ENCODE measurements at places on chromosomes 5 and 9.

- no peak for DNase-seq
These were observed 13.4 kb upstream of the TNIP1 start for GRCh38 chr5:151094030-151094851.

- no peak for DNase-seq
These were observed 8.3 kb downstream of the HDHD3 start for GRCh38 chr9:113368348-113368981.

DNA sequence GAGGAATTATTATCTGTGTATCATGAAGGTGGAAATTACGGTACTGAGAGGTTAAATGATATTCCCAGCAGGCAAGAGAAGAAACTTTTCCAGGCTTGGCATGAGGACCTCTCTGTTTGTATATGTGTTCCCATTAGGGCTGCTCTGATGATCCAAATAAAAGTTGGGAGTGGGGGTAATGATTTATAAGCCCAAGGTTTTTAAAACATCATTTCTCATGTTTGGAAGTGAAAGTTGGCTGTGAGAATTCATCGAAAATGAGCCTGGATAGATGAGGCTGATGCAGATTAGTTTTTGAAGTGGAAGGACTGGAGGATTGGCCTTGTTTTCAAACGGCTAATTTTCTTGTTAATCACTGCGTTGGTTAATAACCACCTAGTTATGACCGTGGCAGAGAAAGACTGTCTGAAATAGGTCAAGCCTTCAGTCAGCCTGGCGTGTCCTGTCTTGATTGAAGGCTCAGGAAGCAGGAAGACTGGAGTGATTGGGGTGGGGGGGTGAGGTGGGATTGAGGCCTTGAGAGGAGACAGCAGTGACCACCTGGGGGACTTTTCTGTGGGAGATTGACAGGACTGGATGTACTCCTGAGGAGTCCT is 391.0 kb upstream of the WWC1 start:
- DNase-seq = no peak

DNA sequence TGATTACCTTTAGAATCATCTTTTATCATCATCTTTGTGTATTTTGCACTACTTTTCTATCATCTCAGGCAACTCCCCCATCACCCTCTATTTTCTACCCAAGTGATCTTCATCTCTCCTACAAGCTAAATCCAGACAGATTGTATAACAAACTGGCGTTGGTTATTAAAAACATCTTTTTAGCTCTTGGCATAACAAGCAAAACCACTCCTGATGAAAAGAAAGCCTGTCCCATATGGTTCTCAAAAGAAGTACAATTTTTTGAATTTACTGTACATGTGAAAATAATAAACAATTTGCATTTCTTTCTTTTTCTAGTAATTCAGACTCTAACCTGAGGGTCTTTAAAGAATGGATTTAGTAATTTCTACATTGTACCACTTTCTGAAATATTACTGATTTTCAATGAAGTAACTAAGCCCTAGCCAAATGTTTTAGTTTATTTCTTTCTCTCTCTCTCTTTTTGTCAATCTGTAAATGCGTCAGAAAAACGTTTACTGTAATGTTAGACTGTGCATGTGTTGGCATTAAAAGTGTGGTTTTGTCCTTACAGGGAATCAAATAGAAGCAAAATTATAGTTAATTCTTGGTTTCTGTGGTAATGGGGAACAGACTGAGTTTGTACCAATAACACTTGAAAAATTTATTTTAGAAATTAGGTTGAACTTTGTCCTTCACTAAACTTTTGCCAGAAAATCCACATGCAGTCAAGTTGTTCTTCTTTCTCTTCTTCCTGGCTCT is 52.5 kb upstream of the RPS23 start:
- no peak for DNase-seq

DNA sequence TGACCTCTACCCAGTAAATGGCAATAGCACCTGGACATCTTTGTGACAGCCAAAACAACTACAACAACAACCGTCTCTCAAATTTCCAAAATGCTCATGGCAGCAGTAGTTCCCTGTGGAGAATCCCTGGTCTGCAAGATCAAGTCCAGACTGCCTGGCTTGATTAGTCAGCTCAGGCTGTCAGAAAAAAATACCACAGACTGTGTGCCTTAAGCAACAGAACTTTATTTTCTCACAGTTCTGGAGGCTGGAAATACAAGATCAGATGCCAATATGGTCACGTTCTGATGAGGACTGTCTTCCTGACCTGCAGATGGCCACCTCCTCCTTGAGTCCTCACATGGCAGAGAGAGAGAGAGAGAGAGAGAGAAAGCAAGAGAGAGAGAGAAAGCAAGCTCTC is 52.3 kb upstream of the MOCS2 start:
- no peak for DNase-seq

- DNase-seq = no peak
These were observed 136.9 kb upstream of the EGFLAM start for GRCh38 chr5:38121420-38121819.

DNA sequence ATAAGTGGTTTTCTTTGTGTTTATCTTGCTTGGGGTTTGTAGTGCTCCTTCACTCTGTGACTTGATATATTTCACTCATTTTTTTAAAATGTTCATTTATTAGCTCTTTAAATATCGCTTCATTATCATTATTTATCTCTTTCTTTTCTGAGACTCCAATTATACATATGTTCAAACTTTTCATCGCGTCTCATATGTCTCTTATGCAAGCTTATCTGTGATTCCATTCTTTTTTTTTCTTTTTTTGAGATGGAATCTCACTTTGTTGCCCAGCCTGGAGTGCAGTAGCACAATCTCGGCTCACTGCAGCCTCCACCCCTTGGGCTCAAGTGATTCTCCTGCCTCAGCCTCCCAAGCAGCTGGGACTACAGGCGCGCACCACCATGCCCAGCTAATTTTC is 73.9 kb upstream of the GABRP start:
- DNase-seq = no peak

GRCh38 chr5:37838152-37838932 is 1.5 kb downstream of the GDNF start:
- DNase-seq = peak; percentile 56

- no peak for DNase-seq
These were observed 75.0 kb downstream of the LIX1 start for GRCh38 chr5:97067296-97067850.

- DNase-seq = peak; percentile 25
These were observed 71.0 kb downstream of the AMBP start for GRCh38 chr9:114006931-114007691.

DNA sequence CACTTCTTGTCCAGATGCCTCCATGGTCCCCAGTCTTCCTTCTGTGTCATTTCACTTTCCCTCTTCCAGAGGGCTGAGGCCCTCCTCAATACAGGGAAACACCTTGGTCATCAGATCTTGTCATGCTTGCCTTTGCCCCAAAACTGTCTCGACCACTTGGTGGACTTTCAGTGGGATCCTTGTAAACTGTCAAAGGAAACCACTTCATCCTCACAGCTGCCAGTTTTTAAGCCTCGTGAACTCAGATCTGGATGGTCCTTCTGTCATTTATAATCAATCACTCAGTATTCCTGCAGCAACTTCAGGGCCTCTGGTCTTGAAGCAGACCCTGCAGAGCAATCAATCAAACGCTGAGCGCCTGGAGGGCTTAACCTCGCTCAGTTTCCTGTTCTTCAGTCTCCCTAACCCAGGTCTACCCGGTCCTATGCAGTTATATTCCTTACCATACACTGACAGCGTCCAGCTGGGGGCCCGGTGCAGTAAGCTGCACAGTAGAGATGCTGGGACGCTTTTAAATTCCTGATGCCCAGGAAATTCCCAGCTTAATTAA is 74.6 kb downstream of the GOLPH3 start:
- peak; percentile 38 for DNase-seq

GRCh38 chr5:118611332-118611945 is 376.9 kb downstream of the DTWD2 start:
- DNase-seq = peak; percentile 33

GRCh38 chr9:106864373-106865143 is 1.6 kb downstream of the ZNF462 start:
- DNase-seq = peak; percentile 42
